Stimulated activated CD4-positive, alpha-beta T cell treated with anti-CD3 and anti-CD28 coated beads, Interleukin-15, amount 100 ng/mL, for 1 hour (primary cell): ENCODE measurements at places on chromosomes 7 and 10.
A peak's percentile ranks its signal among the peaks of the same experiment; 100 is the strongest.

DNA sequence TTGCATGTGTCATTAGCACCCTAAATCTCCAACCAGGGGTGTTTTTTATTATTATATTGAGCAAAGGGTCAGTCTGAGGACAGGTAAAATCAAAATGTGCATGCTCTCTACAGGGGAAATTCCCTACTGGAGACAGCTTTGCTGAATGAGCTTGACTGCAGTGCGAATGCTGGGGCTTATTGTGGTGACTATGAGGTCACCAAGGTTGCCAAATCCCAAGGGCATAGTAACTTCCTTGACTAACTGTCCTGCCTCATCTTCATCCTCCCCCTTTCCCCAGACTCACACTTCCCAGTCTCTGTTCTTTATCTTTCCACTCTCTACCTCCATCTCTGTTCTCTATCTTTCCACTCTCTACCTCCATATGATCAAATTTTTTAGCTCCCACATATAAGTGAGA lies 22.9 kb upstream of the AOC1 start:
- DNase-seq = no peak

- no peak for DNase-seq
These were observed 759 bp upstream of the ELAPOR2 start for GRCh38 chr7:87060288-87060537.

- no peak for DNase-seq
These were observed 119.4 kb downstream of the ZFAND4 start for GRCh38 chr10:45553155-45553554.

GRCh38 chr7:23462846-23463245 lies 7.4 kb downstream of the IGF2BP3 start:
- no peak for DNase-seq

GRCh38 chr7:31234836-31235605 lies 105.5 kb downstream of the NEUROD6 start:
- DNase-seq = no peak

GRCh38 chr10:116707981-116708380 lies 34.4 kb downstream of the HSPA12A start:
- no peak for DNase-seq

DNA sequence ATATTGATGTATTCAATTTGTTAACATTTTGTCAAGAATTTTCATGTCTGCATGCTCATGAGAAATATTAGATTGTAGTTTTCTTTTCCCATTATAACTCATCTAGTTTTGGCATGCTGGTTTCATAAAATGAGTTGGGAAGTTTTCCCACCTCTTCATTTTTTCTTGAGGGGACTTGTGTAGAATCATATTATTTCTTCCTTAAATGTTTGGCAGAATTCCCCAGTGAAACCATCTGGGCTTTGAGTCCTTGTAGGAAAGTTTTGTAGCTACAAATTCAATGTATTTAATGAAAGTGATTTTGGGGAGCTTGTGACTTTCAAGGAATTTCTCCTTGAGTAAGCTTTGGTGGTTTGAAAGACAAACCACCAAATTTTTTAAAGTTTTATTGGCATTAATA lies 173.2 kb downstream of the PHTF2 start:
- DNase-seq = no peak

- no peak for DNase-seq
These were observed 65.5 kb downstream of the OSBPL3 start for GRCh38 chr7:24914465-24914859.

- DNase-seq = no peak
These were observed 70.9 kb downstream of the ATXN7L1 start for GRCh38 chr7:105805447-105806019.

DNA sequence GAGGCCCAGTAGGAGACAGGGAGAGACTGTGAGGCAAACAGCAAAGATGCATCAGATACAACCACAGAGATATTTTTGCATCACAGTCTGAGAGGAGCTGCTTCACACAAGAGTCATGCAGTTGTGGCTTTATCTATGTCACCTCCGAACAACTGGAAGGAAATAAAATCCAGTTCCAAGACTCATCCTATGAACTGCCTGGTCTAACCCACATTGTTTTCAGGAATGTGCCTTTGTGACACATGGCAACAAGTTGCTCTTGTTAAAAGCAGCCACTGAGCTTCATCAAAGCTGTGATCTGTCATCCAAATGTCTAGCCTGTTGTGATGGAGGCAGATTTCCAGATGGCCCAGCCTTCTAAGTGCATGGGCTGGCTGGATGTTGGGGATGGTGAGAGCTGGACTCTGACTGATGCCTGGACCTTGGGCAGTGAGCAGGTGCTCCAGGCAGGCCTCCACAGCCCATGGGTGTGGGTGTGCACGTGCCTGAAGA lies 255.0 kb downstream of the BMPER start:
- DNase-seq = no peak

GRCh38 chr7:30285536-30286284 lies 1.3 kb downstream of the ZNRF2 start:
- peak; percentile 3 for DNase-seq

DNA sequence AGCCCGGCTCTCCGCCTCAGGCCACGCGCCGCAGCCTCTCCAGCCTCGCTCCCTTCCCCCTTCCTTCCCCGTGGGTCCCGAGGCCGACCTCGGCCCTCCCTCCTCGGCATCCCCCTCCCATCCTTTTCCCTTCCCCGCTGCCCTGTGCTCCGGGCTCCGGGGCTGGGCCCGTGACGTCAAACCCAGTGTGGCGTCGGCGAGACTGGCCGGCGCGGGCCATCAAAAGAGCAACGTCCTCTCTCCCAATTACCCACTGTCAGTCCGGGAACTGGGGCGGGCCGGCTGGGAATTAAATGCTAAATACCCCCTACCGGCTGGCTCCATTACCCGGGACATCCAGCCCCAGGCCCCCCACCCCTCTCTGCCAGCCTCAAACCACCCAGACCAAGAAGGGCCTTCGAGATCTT lies 2.6 kb upstream of the GATA3 start:
- DNase-seq = no peak

GRCh38 chr7:131164025-131164925 lies 163.4 kb upstream of the MKLN1 start:
- DNase-seq = no peak

- no peak for DNase-seq
These were observed 352.2 kb downstream of the TFEC start for GRCh38 chr7:115678086-115678982.

- DNase-seq = no peak
These were observed 42.9 kb downstream of the CD36 start for GRCh38 chr7:80681272-80681885.

DNA sequence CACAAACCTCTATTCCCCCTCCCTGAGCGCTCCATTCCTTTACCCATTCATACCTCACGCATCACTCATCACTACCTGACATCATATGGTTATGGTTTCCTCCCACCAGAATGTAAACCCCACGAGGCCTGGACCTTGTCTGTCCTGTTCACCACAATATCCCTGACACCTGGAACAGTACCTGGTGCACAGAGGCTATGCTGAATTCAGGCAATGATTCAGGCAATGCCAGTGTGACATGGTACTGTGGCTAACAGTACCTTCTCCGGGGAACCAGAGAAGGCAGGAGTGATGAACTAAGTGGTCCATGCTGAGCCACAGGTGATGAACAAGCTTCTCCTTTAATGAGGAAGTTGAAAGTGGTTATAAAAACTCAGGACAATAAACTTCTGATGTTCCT lies 202.5 kb upstream of the PLXNA4 start:
- no peak for DNase-seq
